Stimulated activated CD8-positive, alpha-beta memory T cell treated with anti-CD3 and anti-CD28 coated beads, Interleukin-7, amount 100 ng/mL, for 1 hour (primary cell): ENCODE measurements at places on chromosomes 1 and 21.

GRCh38 chr1:92538413-92539061 is 51.8 kb upstream of the GFI1 start:
- DNase-seq = no peak

- no peak for DNase-seq
These were observed 154.6 kb upstream of the C1orf105 start for GRCh38 chr1:172265905-172266304.

DNA sequence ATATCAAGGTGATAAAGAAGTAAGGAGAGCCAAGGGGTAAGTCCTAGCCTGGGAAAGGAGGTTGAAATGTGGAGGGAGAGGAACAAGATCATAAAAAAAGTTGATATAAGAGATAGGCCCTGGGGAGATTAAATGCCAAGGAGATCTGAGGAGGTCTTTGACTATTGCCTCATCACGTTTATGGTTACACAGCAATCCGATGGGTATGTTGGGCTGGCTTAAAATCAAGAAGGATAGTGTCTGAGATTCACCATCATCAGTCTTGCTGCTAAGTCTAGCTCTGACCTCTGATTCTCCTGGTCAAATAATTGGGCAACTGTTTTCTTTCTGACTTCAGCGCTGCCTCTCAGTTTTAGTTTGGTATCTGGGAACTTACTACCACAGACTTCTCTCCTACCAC is 416.3 kb downstream of the GPATCH2 start:
- DNase-seq = no peak

DNA sequence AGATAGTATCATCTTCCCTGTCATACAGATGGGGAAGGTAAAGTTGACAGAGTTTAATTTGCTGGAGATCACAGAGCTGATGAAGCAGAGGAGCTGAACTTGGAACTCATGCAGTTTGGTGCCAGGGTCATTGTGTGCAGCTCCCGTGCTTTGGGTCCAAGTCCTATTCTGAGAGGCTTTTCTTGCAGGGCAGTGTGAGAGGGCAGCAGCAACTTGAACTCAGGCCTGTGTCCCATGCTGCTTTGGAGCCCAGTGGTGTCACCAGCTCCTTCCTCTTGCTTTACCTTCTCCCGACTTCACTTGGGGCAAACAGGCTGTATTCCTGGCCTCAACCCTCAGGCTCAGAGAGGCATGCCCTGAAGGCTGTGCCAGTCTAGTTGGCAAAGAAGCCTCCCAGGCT is 24.7 kb downstream of the INAVA start:
- DNase-seq = no peak

GRCh38 chr1:86641318-86641717 is 63.1 kb upstream of the SH3GLB1 start:
- no peak for DNase-seq

DNA sequence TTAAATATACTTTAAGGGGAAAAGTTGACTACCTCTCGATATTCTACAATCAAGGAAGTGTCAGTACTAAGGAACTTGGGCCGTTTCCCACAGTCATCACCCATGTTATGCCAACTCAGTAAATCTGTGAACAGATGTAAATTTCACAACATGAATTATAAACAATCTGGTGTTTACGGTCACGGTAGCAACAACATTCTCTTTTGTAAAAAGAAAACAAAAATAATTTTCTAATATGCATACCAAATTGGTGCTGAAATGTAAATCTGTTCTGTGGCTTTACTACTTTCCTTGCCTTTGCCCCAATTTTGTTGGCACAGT is 1.2 kb downstream of the SH3GLB1 start:
- no peak for DNase-seq

- no peak for DNase-seq
These were observed 15.4 kb downstream of the KCNH1 start for GRCh38 chr1:211118407-211119102.

DNA sequence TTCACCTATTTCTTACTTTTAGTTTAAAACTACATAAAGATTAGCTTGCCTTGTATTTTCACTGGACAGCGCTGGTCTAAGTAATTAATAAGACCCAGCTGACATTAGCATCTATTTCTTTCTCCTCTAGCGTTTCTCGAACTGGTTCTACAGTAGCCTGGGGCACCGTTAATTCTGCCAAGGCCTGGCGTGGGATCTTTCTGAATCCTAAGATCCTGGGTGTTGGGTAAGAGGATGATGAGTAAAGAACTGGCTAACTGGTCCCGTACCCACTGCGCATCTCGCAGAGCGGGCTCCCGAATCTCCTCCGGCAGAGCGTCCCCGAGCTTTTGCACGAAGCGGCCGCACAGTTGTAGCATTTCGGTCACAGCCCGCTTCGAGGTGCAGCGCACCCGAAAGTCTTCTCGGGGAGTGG is 309 bp downstream of the NSL1 start:
- no peak for DNase-seq

DNA sequence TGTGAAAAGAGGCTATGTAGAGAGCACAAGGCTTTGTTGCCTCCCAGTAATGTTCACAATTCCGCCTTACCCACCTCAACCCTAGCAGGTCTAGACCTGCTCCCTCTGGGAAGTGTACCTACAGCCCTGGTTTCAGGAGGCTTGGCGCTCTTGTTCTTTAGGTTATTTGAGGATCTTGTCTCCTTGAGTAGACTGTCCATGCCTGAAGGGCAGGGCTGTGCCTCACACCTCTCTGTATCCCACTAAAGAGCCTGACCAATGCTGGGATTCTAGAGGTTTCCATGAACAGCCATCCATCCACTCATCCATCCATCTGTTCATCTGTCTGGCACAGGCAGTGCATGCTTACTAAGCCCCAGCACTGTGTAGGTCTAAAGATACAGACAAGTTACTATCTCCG is 1.0 kb downstream of the RAB7B start:
- DNase-seq = no peak

DNA sequence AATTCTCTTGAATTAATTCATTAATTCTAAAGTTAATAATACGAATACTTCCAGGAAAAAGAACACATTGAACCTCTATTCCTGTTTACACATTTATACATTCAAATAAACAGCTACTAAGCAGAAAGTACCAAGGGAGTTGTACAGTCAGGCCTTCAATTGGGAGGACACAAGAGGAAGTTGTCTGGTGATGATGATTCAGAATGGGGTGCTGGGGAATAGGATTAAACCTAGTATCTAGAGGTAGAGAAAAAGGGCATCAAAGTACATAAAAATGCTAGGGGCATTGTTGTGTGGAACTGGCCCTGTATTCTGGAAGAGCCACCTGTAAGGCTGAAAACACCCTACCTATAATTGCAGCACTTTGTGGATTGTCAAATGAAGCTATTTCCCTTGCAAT is 71.7 kb upstream of the MROH9 start:
- DNase-seq = no peak

DNA sequence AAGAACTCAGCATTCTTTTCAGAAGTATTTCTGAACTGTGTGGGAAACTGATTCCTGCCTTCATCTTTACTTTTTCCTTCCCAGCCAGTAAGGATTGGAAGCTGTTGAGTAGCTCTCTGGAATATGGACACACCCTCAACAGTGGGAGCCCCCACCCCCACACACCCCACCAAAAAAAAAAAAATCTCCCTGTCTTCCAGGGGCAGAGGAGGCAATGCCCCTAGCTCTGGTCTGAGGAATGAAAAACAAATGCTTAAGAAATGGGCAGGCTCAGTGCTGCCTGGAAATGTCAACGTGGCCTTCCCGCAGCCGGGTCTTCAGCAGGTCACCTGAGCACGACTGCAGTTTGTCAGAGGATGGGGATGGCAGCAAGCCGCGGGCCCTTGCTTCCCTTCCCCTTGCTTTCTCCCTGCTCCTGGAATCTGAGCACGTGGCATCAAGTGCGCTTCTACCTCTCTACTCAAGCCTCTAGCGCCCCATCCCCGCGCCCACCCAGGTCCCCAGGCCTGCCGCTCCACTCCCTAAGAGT is 479 bp downstream of the RGS16 start:
- DNase-seq = no peak

- DNase-seq = no peak
These were observed 298.1 kb upstream of the POU3F1 start for GRCh38 chr1:38344716-38345115.

- no peak for DNase-seq
These were observed 142.8 kb downstream of the ATG4C start for GRCh38 chr1:62926681-62927252.

GRCh38 chr1:44566281-44567046 is 107.8 kb downstream of the TMEM53 start:
- DNase-seq = no peak

DNA sequence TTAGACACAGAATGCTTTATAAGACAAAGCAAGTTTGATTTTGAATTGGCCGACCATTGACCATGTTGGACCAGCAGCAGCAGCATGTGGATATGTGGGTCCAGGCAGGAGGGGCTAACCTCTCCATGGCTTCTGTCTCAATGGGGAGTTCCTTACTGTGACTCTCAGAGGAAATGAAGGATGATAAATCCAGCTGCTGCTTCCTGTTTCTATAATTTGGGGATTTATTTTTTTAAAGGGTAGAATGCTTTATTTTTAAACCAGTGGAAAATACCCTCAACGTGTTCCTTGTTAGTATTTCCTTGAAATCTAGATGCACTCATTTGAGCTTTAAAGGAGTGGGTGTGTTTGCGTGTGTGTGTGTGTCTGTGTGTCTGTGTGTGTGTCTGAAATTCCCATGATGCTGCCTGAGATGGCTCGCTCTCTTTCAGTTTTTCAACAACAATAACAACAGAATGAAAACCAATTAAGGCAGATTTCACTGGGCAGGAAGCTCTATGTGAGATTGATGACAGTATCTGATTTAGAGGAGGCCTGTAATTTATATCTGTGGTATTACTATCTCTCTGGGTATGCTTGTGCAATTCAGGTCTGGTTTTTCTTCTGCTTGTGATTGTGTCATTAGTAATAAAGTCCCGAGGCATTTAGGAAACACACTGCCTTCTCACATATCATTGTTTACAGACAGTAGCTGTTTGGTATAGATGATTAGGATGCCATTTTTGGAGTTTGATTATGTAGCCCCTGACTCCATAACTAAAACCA is 86.1 kb upstream of the ZNF326 start:
- no peak for DNase-seq

DNA sequence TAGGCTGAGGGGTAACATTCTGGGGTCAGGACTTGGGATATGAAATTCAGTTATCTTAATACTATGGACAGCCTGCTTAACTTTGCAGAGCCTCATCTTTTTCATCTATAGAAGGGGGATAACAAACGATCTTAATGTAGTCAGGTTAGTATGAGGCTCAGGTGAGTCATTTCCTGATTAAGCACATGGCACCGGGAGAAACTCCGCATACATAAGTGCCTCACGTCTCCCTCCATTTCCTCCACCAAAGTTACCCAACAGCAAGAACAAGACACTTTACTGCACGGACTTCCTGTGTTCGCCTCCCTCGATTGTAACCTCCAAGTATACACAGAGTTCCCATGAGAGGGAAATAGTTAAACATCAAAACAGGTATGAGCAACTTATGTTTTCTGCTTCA is 112.7 kb upstream of the COA6 start:
- DNase-seq = no peak

- no peak for DNase-seq
These were observed 319.2 kb upstream of the SPAG17 start for GRCh38 chr1:118504221-118504644.

DNA sequence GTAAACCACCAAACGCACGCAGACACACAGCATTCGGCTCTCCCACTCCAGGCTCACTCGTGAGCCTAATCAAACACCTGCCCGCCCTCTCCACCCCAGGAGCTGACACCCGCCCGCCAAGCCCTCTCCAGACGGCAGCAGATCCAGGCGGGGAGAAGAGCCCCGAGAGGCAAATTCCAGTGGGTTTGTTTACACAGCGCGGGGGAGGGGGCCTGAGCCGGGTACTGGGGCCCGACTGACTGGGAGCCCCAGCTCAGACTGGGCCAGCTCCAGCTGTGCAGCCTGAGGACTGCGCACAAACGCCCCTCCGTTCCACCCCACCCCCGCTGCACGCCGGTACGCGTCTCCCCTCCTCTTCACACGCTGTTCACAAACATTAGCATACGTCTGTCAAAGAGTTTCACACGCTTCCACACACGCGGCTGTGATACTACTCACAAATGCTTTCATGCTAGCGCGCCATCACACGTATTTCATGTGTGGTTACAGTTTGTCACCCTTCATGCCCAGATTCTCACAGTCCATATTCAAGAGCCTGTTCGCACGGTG is 1.0 kb upstream of the EFNA1 start:
- no peak for DNase-seq

GRCh38 chr1:227893949-227894721 is 53.6 kb downstream of the WNT9A start:
- DNase-seq = no peak

GRCh38 chr1:222275729-222276465 is 272.0 kb downstream of the HHIPL2 start:
- no peak for DNase-seq

DNA sequence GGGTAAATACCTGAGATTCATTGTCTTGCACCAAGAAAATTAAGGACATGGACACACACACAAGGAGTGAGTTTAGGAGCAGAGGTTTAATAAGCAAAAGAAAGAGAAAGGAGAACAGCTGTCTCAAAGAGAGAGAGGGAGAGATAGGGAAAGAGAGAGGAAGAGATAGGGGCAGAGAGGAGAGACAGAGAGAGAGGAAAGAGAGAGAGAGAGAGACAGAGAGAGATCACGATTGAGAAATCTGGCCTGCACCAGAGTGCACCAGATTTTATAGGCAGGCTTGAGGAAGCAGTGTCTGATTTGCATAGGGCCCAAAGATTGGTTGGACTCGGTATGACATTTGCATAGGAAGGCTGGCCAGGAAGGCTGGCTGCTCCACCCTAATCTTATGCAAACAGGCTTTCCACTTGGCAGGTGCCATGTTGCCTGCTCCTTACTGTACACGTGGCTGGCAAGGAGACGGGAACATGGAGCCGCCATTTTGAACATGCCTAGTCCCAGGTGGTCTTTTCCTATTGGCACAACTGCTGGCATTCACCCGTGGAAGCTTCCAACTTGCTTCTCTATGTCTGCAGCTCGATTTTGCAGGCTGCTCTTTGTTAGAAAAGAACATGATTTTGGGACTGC is 419.9 kb downstream of the ZP4 start:
- no peak for DNase-seq

- DNase-seq = no peak
These were observed 79.6 kb upstream of the AK4 start for GRCh38 chr1:65068202-65069010.

DNA sequence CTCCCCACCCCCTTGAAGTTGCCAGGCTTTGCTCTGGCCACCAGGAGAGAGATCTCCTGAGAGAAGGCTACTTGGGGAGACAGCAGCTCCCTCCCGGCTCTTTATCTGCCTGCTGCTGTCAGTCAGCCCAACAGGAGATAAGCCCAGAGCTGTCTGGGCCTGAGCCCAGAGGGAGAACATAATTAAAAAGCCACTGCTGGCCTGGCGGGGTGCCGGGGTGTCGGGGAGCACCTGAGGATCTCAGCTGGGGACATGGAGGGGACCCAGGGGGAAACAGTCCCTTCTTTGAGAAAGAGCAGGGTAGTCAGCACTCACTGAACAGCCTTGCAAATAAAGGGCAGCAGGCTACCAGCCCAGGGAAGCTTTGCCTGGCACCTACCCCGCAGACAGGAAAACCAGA is 17.9 kb downstream of the VWA5B1 start:
- DNase-seq = no peak

- DNase-seq = no peak
These were observed 641 bp upstream of the ZBTB21 start for GRCh38 chr21:42010507-42011495.

- no peak for DNase-seq
These were observed 41.6 kb downstream of the PARP1 start for GRCh38 chr1:226366290-226366689.
